ENCODE measurements at places on chromosomes 6 and 20.

- no peak for DNase-seq
Observed at GRCh38 chr20:53493311-53493857, 100.3 kb downstream of the ZNF217 start.

DNA sequence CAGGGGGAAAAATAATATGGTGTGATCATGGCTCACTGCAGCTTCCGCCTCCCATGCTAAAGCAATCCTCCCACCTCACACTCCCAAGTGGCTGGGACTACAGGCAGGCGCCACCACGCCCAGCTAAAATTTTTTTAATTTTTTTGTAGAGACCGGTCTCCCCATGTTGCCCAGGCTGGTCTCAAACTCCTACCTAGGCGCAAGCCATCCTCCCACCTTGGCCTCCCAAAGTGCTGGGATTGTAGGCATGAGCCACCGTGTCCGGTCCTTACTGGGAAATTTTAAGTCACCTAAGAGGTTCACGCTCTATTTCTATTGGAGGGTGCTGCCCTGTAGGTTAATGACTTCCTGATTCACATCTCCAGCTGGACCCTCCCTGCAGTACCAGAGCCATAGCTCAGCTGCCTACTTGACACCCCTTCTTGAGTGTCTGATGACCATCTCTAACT is 626 bp upstream of the CDK5RAP1 start:
- no peak for DNase-seq

- no peak for DNase-seq
Observed at GRCh38 chr20:32832664-32833063, 12.9 kb downstream of the MAPRE1 start.

DNA sequence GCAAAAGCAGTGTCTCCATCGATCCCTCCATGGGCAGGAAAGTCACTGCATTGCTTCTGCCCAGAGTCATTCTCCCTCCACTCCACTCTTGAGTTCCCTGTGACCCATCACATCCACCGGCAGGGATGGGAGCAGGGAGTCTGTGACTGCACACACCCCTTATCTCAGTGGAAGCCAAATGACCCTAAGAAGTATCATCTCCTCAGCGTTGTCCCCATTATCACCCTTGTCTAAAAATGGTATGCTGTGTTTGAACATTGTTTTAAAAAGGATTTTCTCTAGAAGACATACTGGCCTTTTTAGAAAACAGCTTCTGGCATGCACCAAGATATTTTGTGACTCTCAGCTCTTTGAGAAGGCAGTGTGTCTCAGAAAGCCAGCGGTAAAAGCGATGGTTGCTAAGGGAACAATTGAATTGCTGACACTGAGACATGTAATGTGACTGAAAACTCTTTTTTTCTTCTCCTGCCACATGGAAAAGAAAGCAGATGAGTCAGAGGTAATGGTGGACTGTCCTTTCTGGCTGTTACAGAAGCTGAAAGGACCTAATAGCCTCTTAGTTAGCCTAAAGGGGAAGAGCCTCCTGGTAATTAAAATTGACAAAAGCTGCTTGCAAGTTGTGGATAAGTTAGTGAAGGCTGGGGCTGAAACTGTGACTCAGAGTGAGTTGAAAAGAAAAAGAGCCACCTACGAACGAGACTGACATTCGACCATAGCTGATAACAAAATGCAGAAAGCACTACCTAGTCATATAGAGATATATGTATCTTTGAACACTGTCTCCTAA is 120.5 kb downstream of the MAP3K7 start:
- DNase-seq, result no peak

GRCh38 chr6:41939176-41939847 is 2.3 kb downstream of the CCND3 start:
- no peak for DNase-seq

Data from NCI-H1105 (cell line).